NCI-H2029 treated with DMSO at 0.1 percent for 48 hours (cell line): ENCODE measurements at places on chromosomes 13 and 19.
A peak's percentile ranks its signal among the peaks of the same experiment; 100 is the strongest.

- DNase-seq: no peak
Observed at GRCh38 chr19:32662186-32662585, 12.8 kb downstream of the ANKRD27 start.

DNA sequence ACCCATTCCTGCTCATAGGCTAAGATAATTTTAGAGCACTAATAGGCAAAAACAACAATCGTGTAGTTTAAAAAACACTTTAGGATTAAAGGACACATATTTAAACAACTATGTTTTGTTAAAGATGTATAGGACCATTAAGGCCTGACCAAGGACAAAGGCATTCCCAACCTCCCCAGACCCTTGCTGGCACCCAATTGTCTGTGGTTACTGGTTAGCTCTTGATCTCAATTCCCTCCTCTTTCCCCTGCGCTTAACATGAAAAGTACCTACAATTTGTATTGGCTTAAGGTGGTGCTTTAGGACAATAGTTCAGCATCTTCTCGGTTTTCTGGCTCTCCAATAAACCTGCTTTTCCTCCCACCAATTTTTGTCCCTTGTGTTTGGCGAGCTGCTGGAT lies 51.0 kb downstream of the TEX26 start:
- DNase-seq: no peak

DNA sequence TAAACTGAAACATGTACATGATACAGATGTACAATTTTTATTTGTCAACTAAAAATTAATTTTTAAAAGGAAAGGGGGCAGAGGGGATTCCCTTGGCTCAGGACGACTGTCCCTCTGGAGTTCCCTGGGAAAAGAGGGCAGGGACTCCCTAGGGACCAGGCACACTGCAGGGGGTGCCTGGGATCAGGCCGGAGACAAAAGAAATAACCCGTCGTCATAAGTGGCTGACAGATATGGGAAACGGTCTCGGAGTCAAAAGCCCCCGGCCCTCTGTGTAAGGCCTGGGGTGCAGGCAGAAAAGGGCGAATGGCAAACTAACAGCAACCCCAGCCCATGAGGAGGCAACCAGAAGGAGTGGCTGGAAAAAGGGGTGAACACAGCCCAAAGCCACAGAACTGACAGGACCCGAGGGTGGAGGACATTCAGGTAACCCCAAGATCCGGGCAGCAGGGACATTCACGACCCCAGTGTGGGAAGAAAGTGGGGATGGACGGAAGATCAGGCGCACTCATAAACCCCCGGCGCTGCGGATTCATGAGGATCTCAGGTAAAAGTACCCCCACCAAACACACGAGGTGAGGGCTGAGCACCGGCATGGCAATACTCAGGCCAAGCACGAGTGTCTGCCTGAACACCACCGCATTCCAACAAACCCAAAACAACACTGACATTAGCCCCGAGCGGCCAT lies 6.7 kb downstream of the MLLT1 start:
- no peak for DNase-seq

DNA sequence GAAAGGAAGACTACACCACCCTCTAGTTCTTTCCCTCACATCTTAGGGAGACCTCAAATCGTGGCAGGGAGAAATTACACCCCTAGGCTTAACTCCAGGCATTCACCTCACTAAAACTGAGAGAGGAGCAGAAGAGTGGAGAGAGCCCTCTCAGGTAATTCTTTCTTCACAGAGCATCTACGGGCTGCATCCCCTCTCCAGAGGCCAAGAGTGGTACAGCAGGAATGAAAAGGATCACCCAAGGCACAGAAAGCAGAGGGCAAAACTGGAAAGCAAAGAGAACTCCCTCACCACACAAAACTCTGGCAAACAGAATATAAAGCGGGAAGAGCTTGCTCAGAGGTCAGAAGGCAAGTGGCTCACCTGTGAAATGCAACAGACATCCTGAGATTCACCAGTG lies 661.2 kb downstream of the TBC1D4 start:
- DNase-seq: no peak

DNA sequence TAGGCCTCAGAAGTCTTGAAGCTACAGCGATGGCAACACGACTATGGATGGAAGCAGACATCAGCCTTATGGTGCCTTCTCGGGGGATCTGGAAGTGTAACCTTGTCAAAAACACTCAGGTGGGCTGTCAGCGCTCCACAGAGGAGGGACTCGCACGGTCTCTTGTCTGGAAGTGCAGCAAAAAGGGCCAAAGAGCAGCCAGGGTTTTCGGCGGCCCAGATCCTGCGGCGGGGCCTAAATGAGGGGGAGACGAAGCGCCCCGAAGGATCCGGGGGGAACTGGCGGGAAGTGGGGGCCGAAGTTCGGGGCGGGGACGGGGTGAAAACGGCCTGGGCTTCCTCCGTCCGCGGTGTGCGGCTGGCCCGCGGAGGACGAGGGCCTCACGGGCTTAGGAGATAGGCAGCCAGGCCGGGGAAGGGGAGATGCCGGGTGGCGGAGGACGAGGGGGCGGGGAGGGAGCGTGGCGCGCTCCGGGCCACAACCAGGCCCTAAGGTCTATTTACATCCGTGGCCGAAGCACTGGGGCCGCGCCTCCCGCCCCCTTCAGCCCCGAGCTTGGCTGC lies 637 bp downstream of the RANBP3 start:
- DNase-seq: no peak

- DNase-seq: no peak
Observed at GRCh38 chr13:50842990-50843256, 569 bp downstream of the DLEU7 start.

- DNase-seq: no peak
Observed at GRCh38 chr13:51794964-51795363, 9.0 kb downstream of the DHRS12 start.

GRCh38 chr13:98915563-98915962 lies 62.3 kb downstream of the DOCK9 start:
- DNase-seq: no peak

- DNase-seq: no peak
Observed at GRCh38 chr19:32309711-32310390, 35.6 kb upstream of the ZNF507 start.

DNA sequence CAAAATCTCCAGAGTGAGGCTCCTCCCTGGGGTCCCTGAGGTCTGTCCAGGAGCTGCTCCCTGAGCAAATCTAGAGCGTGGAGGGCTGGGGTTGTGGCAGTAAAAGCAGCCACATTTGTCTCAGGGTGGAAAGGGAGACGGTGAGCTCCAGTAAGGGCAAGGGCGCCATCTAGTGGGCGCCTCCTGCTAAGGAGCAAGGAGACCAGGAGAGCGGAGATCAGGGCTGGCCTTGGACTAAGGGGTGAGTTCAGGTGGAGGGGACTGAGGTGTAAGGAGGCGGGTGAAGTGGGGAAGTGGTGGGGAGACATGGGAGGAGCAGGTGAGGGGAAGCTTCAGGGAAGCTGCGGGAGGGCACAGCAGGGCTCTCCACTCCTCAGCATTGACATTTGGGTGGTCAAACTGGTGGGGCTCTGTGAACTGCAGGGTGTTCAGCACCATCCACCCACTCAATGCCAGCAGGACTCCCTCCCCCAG lies 5.3 kb upstream of the CEACAM21 start:
- DNase-seq: peak; percentile 72

- no peak for DNase-seq
Observed at GRCh38 chr13:35714121-35714520, 237.6 kb upstream of the MAB21L1 start.

GRCh38 chr13:93309886-93310523 lies 83.4 kb downstream of the GPC6 start:
- DNase-seq: peak; percentile 29

- DNase-seq: no peak
Observed at GRCh38 chr13:32445461-32445860, 17.5 kb upstream of the N4BP2L1 start.
